Breast epithelium (tissue), 4 donors: ENCODE measurements at places on chromosomes 16 and 17.

DNA sequence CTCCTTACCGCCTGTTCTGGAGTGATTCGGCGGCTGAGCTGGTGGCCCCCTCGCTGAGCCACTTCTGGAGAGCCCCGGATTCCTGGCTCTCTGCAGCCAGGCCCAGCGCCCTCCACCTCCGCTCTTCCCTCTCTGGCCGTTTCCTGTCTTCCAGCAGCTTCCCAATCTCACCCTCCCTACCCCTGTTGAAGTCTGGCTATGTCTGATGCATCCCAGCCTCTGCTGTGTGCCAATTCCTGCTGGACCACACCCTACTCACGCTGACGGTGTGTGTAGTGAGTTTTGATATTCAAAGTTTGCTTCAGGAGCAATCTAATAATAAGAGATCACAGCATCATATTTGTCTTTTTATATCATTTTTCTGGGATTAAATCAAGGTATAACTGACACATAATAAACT, 9.4 kb downstream of the CD300LD start:
- DNase-seq: no peak

DNA sequence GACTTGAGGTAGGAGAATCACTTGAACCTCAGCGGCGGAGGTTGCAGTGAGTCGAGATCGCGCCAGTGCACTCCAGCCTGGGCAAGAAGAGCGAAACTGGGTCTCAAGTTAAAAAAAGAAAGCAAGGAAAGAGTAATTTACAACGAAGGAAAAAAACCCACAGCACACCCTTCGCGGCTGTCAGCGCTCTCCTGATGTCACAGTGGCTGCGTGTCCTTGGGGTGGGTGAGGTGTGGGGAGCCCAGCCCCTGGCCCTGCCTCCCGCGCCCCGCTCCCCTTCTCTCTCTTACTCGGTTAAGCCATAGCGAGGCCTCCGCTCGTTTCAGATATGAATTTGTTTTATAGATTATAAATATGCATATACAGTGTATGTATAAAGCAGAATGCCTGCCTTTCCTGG, 740 bp upstream of the JPT2 start:
- DNase-seq: no peak

- peak; percentile 68 for DNase-seq
Measured at GRCh38 chr16:3058139-3059030, 7.1 kb upstream of the IL32 start.

GRCh38 chr16:12735805-12736204, 67.9 kb downstream of the CPPED1 start:
- DNase-seq: no peak

DNA sequence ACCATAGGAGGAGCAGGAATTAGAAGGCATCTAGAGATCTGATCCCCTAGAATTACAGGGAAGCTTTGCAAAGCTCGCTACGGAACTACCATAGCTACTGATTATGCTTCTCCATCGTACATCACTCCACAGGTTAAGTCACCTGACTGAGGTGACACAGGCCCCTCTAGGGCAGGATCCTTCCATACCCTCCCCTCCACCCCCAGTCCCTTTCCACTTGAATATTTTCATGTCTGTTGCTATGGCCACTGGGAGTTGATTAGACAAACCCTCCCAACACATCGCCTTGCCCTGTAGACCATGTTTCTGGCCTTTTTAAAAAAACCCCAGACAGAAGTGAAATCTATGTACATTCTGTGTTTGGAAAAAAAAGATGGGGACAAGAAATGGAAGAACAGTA, 287.1 kb downstream of the SOX9 start:
- DNase-seq: no peak

DNA sequence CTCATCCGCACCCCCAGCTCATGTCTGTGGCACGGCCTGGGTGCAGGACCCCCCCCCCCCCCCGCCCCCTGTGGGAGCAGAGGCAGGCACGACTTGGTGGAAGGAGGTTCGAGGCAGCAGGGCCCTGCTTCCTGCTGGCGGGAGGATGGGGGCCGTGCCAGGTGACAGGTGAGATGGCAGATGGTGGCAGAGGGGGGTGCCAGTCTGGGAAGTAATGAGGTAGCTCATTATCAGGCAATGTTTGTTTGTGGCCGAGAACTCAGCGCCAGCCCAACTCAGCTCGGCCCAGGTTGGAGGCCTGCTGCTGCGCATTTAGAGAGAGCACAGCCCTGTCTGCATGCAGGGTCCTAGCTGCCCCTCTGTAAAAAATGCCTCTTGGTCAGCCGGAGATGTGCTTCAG, 40.1 kb upstream of the JPH3 start:
- DNase-seq: no peak

DNA sequence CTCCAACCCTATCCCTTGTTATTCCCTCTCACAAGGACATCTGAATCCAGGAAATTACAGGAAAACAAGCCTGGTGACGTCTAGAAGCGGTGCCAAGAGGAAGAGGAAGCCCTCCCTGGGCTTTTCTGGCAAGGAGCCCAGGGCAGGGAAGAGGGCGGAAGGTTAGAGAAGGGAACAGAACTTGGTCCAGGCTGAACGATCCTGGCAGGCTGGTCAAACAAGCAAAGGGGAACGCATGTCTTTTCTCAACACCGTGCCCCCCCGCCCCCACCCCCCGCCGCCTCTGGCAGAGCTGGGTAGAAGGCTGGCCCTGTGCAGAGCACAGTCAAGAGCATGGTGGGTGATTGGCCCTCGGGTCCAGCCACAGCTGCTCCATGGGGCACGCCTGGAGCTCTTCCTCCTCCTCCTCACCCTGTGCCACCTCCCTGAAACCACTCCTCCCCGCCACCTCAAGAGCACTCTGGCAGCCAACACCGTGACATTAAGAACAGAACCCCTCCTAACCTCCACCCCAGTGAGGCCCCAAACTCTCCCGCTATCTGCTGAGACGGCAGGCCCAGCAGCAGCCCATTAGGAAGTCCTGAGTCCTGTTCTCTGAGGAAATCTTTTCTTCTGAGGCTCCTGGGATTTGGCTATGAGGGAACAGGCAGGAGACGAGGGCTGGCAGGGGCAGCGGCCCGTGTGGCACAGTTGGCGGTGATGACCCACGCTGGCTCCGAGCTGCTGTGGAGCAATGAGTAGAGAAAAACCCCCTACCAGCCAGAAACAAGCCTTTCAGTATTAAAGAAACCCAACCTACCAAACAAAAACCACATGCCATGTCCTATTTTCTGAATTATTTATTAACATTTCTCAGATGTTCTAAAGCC, 7.3 kb downstream of the C16orf86 start:
- DNase-seq: peak; percentile 43

DNA sequence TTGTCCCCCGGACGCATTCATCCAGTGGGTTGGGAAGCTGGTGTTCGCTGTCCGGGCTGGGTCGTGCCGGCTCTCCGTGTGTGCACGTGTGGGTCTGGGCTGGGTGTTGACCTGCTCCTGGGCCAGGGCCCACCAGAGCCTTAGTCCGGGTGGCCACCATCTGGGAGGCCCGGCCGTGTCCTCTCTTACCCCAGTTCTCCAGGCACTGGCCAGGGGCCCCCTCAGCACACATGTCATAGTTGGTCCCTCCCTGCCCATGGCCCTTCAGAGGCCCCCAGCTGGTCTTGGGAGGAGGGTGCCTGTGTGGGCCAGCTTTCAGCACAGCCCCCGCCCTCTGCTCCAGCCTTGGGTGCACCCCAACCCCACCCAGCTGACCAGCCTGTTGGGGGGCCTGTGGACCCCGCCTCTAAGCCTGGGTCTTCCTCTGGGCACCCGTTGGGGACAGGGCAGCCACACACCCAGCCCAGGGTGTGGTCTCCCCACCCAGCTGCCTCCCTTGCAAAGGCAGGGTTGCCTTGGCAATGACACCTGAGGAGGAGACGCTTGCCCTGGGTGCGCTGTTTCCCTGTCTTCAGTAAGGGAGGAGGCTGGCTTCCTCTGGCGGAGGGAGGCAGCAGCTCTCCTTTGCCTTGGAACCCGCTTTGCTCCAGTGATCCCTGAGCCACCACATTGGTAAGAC, 77.4 kb downstream of the JPH3 start:
- no peak for DNase-seq

- no peak for DNase-seq
Measured at GRCh38 chr17:70271672-70272071, 102.3 kb downstream of the KCNJ2 start.

- DNase-seq: no peak
Measured at GRCh38 chr17:38558728-38559050, 47.1 kb downstream of the SRCIN1 start.

- DNase-seq: no peak
Measured at GRCh38 chr16:65783709-65784474, 582.6 kb upstream of the CDH5 start.

DNA sequence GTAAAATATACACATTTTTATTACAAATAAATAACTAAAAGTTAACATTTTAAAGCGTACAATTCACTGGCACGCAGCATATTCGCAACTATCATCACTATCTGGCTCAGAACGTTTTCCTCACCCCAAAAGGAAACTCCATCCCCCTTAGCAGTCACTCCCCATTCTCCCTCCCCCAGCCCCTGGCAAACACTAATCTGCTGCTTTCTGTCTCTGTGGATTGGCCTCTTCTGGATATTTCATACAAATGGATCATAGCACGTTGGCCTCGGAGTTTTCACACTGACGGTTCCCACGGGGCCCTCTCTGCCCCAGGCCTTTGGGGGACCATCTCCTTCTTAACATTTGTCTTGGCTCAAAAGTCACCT, 64.6 kb downstream of the RTN4RL1 start:
- no peak for DNase-seq

DNA sequence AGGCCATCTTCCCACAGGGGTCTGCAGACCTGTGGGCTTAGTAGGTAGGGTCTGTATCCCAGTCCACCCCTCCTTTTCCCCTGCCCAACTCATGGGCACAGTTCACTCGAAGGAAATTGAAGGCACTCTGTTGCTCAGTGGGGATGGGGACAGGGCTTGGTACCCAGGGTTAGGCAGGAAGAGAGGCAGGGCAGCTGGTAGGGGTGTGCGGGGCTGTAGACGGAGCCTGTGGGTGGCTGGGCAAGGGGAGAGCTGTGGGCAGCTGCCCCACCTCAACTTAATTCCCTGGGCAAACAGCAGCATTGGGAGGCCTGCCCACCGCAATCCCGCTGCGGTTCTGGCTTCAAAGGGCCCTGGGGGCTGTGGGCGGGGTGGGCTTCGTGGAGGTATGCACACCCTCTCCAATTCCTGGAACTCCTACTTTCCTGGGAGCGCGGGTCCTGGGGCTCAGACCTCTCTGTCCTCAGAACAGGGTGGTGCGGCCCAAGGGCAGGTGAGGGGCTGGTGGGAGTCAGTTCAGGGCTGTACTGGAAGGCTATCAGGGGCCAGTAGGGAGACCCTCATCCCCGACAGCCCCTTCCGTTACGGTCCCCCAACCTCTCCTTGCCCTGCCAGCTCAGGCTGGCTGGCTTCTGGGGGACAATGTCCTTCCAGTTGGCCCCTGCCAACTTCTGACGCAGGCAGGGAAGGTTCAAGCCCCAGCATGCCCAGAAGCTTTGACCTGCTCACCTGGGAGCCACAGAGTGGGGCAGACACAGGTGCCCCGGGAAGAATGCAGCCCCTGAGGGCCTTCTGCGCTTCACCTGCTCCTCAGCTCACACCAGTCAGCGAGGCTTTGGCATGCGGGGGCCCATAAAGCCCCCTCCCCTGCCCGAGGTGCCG, 9.1 kb downstream of the FOXJ1 start:
- DNase-seq: no peak

- DNase-seq: no peak
Measured at GRCh38 chr16:89187032-89187769, 13.1 kb downstream of the SLC22A31 start.

DNA sequence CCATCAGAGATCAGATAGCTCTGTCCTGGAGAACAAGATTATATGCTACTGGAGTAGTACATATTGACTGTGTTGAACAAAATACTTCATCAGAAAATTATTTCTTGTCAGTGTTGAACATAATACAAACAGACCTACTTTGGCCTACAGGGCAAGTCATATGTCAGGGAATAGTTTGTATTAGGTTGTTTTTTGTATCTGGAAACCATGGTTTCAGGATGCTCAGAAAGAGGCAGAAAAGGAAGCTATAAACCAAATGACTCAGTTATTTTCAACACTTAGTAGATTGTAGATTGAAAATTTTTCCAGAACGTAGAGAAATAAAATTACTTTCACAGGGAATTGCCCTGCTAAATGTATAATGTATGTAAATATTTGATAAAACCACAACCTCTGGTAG, 198.4 kb downstream of the CYB561 start:
- no peak for DNase-seq

DNA sequence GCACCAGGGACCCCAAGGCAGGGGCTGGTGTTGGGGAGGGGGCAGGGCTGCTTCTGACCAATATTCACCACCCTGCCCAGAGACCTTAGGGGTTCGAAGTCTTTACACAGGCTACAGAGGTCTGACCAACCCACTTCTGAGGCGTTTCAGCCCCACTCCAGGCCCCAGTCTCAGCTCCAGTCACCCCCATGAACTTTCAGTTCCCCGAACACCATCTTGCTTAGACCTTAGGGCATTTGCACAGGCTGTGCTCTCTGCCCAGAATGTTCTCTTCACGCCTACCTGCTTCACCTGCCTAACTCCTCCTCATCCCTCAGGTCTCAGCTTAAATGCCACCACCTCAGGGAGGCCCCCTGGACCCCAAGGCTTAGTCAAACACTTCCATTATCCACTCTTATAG, 25.8 kb upstream of the CPNE2 start:
- DNase-seq: no peak

GRCh38 chr17:35447499-35447898, 1.1 kb downstream of the SLFN13 start:
- DNase-seq: no peak
